ENCODE measurements at places on chromosomes 3 and 15. TPM values are rescaled to one million over a fixed set of nuclear protein-coding genes. Genes with fewer than 3 reads are reported as not detected.

The GOLGA8R gene
- total RNA-seq: 4.8 TPM

The CCR2 gene
- total RNA-seq: not detected

The SOX14 gene
- total RNA-seq: not detected

The STRC gene
- total RNA-seq: 0.28 TPM

The UNC45A gene
- total RNA-seq: 101 TPM

The REC114 gene
- total RNA-seq: not detected

The CCDC54 gene
- total RNA-seq: not detected

The PEAK1 gene
- 47.0 TPM for total RNA-seq

The SH2D7 gene
- total RNA-seq: not detected

Data from regular cardiac myocyte (primary cell).